ENCODE measurements at places on chromosomes 12 and 14. TPM values are rescaled to one million over a fixed set of nuclear protein-coding genes. Genes with fewer than 3 reads are reported as not detected.

DNA sequence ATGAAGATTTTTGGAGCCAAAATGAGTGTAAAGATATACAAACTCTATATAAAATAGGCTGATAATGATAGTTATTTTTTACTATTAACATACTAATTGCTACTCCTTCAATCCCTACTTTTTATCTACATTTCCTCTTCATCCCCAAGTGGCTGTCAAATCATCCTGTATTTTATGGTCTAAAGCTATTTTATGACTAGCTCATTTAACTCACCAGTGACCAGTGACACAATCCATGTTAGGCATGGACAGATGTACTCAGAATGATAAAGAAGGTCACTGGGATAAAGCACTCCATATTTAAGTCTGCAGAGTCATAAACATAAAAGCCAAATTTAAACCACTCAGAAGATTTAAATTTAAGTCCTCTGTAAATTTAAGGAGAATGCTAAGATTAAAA is 183.0 kb downstream of the MED13L start:
- DNase-seq: no peak

GRCh38 chr12:15778126-15778525 is 11.1 kb downstream of the EPS8 start:
- DNase-seq: no peak

DNA sequence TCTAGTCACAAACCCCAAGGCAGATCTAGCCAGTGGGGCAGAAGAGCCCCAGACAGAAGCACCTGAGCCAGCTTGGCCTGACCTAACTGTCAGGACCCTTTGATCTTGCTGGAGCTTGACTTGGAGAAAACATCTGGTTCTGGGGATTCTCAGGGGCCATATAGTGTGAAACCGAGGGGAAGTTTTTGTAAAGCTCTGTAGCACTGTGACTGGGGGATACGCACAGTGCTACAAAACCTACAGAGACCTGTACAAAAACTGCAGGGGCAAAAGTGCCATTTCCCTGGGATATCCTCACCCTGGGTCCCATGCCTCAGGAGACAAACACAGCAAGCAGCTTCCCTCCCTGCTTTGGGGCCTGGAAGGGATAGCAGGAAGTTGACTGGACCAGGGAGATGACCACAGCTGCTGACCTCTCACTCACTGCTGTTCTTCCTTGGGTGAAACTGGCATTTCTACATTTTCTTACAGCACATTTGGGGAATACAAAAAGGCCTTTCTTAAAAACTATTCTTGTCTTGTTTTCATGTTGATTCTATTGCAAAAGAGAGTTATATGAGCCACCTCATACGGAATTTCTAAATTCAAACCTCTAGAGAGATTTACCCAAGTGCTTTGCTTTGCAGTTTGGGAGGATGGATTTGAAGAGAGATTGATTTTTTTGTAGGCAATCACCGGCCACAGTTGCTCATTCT is 140.0 kb downstream of the DAD1 start:
- no peak for DNase-seq

DNA sequence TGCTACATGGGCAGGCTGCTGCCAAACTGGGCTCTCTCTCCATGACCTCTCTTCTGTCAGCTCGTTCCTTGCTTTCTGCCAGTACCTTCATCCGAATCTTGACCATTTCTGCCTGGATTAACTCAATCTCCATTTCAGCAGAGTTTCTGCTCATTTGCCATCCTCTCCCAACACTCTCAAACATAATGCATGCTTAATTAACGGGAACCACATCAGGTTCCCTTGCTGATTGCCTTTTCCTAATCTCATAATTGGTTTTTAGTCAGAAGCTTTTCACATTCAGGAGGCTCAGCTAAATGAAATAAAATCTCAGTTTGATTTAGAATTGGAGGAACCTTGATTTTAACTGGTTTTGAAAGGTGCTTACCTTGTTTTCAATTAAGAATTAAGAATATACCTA is 127.3 kb downstream of the SLC5A8 start:
- DNase-seq: no peak

DICER1 gene
- 59.2 TPM for polyA plus RNA-seq

ASIC1 gene
- polyA plus RNA-seq: 5.3 TPM

- DNase-seq: no peak
Observed at GRCh38 chr14:47240748-47241437, 434.5 kb downstream of the MDGA2 start.
